ENCODE measurements at places on chromosomes 3 and 15.

- no peak for DNase-seq
These were observed 26.4 kb downstream of the GNB5 start for GRCh38 chr15:52164631-52165265.

- DNase-seq: no peak
These were observed 5.0 kb downstream of the SLC28A1 start for GRCh38 chr15:84889313-84889990.

DNA sequence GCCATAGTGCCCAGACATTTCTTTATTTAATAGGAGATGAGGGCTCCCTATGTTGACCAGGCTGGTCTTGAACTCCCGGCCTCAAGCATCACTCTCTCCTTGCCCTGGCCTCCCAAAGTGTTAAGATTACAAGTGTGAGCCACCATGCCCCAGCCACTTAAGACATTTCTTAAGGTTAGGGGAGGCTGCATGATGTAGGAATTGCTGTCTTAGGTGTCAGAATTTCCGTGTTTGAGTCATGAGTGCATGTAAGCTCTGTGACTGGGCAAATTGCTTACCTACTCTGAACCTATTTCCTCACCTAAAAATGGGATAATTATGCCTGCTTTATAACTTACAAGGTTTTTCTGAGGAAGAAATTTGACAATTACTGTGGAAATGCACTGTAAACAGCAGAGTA, 34.2 kb upstream of the SIAH2 start:
- no peak for DNase-seq

GRCh38 chr15:91282486-91282885, 182.4 kb downstream of the SV2B start:
- DNase-seq: no peak

Data from epithelial cell of prostate (primary cell).